Activated T-cell treated with anti-CD3 and anti-CD28 coated beads for 4 hours (primary cell): ENCODE measurements at places on chromosomes 2 and 18.

GRCh38 chr2:45483997-45484396, 127.1 kb downstream of the SRBD1 start:
- DNase-seq: no peak

GRCh38 chr18:54690198-54690597, 99.2 kb downstream of the DYNAP start:
- no peak for DNase-seq

DNA sequence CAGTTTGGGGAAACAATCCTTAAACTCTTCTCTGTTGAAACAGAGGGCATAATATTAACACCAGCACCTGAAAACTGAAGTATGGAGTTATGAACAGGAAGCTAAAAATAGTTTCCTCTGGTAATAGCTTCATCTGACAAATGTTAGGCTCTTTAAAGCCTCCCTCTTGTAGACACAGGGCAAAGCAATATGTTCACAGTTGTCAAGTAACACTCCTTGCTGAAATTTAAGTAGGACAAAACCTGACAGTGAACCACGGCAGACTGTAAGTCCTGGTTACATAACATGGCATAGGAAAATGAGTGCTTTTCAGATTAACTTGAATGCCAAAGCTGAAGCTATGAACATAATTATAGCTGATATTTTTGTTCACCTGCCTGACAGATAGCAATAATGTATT, 172.9 kb downstream of the CMPK2 start:
- no peak for DNase-seq

GRCh38 chr2:153476816-153477635, 1.5 kb downstream of the RPRM start:
- DNase-seq: no peak

- no peak for DNase-seq
These were observed 928.8 kb downstream of the CNTNAP5 start for GRCh38 chr2:124953921-124954320.

DNA sequence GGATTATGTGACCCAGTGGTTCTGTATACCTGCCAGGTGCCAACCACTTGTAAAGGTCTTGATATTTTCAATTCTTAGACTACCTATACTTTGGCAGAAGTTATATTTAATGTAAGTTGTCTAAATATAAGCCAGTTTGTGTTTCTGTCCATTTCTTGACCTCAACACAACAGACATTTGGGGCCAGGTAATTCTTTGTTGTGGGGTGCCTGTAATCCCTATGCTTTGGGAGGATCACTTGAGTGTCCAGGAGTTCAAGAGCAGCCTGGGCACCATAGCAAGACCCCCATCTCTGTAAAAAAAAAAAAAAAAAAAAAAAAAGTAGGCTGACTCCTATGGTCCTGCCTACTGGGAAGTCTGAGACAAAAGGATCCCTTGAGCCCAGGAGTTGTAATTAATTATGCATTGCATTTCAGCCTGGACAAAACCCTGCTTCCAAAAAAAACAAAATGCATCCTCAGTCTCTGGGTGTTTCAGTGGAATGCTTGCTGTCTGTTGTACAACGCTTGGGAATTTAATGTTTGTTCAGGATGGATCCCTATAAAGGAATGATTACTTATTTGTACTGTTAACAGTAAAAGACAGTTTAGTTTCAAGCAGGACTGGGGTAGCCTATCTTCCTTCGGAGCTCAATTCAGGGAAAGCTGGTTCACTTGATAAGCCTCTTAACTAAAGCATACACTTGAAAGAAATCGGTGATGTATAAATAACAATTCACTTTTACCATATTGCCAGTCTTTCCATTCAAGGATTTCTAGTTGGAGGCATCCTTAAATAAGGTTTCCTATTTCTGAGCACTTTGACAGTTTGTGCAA, 3.4 kb downstream of the RPS27A start:
- DNase-seq: no peak

- DNase-seq: no peak
These were observed 56.6 kb downstream of the ACOXL start for GRCh38 chr2:110788976-110789375.

DNA sequence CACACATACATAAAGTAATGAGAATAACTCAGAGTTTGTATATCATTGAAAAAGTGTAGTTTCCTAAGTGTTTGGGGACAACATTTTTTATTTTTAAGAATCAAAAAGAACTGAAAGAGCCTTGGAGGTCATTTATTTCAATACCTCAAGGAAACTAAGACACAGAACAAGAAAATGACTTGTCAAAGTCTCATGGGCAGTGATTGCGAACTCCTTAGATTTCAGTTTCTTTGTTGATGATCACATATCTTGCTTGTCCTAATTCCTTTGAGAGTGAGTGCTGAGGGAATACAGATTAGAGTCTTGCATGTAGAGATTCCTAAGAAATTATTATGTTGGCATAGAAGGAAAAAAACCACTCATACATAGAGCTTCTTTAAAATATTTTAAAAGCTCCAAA, 243.8 kb downstream of the CAMKMT start:
- no peak for DNase-seq
